NCI-H187 (cell line): ENCODE measurements at places on chromosomes 5 and 9.

GRCh38 chr9:2800394-2801179, 43.3 kb downstream of the PUM3 start:
- DNase-seq: no peak

- no peak for DNase-seq
Measured at GRCh38 chr5:82421119-82421518, 143.0 kb upstream of the RPS23 start.

DNA sequence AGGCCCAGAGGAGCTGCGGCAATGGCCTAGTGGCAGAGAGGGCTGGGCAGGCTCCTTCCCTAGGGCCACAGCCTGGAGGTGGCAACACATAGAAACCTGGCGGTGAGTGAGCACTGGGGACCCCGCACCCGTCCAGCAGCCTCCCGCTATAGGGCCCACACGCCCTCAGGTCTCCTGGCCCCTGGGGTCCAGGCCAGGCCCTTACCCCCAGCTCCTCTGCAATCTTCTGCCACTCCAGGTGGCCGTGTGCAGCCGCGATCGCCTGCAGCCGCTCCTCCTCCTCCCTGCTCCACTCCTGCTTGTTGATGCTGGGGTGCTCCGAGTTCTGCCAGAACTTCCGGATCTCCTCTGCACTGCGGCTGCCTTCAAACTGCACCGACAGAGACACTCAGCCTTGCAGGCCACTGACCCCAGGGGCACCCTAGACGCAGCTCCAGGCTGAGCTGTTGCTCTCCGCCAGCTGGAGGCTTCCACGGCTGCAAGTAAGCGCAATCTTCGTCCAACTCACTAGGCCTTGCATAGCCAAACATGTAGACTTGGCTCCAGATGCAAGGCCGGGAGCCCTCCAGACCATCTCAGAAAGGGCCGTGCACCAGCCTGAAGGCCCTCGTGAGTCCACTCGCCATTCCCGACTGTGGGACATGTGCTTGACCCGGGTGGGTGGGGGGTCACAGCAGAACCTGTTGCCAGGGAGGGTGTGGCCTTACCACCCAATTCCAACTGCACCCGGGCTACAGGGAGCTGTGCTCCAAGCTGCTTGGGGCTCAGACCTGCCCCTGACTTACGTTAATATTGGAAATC, 8.0 kb downstream of the SNAPC4 start:
- DNase-seq: no peak

- DNase-seq: no peak
Measured at GRCh38 chr5:55502759-55503158, 32.0 kb downstream of the PLPP1 start.

GRCh38 chr9:108703429-108703828, 152.4 kb downstream of the ACTL7B start:
- no peak for DNase-seq

GRCh38 chr9:124754289-124754688, 16.8 kb downstream of the NR6A1 start:
- no peak for DNase-seq

- DNase-seq: no peak
Measured at GRCh38 chr5:110440058-110440457, 286.4 kb downstream of the TMEM232 start.

DNA sequence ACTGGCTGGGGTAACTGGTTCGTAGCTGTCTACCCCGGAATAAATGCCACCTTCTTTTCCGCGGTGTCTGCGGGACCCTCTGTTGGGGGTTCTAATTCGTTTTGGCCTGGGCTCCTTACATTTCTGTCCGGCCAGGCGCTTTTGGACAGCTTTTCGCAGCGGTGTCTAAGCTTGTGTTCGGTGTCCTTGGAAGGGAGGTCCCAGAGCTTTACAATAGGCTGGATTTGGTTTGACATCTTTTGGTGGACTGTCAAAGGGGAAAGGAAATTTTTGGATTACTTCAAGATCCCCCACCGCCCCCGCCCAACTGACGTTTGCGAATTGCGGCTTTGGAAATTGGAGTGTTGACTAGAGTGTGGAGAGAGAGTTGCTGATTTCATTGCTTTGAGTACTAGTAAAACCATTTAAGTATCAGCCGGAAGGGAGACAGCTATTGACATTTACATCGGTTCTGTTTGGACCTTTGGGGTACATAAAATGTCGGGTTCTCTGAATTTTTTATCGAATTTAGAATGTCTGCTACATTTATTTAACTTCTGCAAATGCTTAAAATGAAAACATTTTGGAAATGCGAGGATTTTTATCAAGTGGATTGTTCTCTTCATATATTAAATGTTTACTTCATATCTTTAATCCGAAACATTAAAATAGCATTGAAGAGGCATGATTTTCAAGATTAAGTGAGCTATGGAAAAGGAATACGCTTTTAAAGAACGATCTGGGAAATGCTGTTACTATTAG, 4.7 kb upstream of the PURA start:
- DNase-seq: no peak

DNA sequence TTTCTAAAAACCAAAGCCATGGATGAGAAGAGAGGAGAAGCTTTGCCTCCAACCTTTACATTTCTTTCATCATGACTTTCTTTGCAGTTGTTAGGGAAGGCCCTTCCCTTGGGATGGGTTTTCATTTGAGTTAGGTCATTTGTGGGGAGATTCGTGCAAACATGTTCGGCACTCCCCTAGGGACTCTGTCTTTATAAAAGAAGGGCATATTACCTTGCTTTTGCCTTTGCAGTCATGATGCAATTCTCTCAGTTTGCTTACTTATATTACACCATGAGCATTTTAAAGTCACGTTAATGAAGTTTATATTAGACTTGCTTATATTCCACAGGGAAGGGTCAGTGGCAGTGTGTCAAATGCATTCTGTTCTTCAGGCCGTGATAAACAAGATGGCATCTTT, 289.3 kb upstream of the WWC1 start:
- DNase-seq: no peak

DNA sequence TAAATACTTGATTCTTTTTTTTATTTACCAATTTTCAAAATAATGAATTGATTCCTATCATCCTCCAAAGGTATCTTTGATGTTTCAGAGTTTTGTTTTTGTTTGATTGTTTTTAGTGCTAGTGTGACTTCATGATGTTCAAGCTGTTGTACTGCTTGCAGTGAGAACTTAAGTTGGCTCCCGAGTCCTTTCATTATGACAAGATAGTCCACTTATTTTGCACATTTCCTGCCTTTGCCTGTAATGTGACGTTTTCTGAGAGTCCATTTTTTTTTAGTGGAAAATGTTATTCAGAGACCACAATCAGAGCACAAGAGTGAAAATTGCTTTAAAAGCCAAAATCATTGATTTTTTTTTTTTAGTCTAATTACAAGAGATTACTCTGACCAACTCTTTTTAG, 60.1 kb upstream of the FCHO2 start:
- DNase-seq: no peak

DNA sequence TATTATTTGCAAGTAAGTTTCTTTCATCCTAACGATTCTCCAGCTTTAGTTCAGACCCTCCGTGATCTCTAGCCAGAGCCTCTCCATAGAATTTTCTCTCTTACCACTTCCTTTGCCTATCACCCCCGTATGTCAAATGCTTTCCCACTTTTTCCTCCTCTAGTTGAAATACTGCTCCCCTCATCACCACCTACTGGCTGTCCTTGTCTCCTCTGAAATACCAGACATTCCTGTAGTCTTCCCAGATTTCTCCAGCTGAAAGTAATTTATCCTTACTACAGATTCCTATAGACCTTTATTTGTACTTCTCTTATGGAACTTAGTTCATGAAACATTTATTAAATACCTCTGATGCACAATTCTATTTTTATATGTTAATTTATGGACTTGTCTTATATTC, 36.0 kb upstream of the GLIPR2 start:
- DNase-seq: no peak

DNA sequence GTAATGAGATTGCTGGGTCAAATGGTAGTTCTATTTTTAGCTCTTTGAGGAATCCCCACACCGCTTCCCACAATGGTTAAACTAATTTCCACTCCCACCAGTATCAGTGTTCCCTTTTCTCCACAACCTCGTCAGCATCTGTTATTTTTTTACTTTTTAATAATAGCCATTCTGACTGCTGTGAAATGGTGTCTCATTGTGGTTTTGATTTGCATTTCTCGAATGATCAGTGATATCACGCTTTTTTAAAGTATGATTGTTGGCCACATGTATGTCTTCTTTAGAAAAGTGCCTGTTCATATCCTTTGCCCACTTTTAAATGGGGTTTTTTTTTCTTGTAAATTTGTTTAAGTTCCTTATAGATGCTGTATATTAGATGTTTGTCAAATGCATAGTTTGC, 73.5 kb downstream of the MTAP start:
- DNase-seq: no peak

DNA sequence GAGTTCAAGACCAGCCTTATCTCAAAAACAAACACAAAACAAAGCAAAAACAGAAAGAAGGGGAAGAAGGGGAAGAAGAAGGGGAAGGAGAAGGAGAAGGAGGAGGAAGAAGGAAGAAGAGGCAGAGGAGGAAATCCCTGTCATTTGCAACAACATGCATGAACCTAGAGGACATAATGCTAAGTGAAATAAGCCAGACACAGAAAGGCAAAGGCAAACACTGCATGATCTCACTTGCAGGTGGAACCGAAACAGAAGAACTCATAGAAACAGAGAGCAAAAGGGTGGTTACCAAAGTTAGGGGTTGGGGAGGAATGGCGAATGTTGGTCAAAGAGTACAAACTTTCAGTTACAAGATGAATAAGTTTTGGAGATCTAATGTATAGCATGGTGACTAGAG, 135.4 kb downstream of the UGCG start:
- no peak for DNase-seq

DNA sequence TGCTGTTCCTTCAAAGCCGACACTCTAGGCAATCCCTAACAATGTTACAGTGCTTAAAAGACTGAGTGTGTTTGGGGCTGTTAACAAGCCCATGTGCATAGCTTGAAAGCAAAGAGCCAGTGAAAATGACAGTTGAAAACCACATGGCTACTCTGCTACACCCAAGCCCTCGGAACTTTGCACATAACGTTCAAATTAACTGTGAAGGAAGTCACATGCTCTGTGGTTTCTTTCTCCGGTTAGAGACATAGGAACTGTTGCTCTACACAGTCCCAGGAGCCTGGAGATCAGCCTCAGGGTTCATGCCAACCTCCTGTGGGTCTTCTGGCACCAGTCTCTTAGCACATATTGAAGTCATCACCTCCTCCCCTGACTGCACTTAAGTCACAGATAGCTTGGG, 51.1 kb downstream of the C9orf152 start:
- no peak for DNase-seq

DNA sequence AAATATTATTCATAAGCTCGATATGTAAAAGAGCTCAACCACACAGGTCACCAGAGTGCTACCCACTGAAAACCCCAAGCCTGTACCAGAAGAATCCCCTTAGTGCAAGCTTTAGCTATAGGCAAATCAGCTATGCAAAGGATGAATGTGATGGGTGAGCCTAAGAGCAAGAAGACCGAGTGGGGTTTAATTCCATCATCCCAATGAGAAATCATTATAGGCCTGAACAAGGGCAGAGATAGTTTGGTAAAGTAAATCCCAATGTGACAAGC, 21.8 kb downstream of the ELOVL7 start:
- DNase-seq: no peak

- DNase-seq: no peak
Measured at GRCh38 chr9:99259231-99259918, 37.3 kb downstream of the SEC61B start.

DNA sequence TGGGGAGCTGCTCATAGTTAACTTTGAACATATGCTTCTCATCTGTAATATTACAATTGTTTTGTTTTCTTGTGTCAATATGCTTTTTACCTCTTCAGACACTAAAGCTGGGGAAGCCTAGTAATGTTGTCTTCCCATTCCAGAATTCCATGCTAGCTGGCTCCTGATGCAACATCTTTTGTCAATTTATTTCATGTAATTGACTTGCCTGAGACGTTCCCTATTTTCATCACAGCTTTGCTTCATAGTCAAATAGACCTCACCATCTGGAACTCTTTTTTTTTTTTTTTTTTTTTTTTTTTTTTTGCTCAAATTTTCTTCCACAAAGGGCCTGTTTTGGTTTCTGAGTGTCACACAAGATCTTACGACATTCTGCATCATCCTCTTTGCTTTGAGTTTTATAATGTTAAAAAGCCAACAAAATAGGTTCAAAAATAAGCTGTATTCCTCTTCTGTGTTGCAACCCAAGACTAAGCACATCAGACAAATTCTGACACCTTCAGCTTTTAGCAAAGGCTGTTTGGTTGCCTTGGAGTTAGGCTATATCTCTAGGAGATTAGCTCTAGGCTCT, 235.2 kb downstream of the NR3C1 start:
- DNase-seq: no peak

GRCh38 chr5:31270396-31270795, 76.9 kb downstream of the CDH6 start:
- DNase-seq: no peak

DNA sequence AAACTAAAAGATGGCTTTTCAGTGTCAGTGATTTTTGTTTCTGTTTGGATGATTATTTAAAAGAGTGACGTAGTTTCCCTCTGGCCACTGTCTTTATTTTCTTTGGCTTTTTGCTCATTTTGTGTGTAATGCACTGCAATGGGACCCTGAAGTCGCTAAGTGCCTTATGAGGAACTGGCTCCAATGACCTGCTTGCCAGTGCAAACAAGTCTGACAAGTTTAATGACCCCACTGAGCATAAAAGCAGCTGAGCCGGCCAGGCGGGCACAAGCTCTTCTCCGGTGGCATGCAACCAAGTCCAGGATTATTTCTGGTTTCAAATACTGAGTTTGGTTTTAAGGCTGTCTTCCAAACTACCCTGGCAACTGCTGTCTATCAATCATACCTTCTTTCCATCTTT, 15.6 kb upstream of the GNA14 start:
- no peak for DNase-seq

GRCh38 chr5:136242136-136242535, 49.2 kb upstream of the SMIM32 start:
- DNase-seq: no peak

GRCh38 chr9:96413302-96414221, 4.6 kb downstream of the ZNF367 start:
- no peak for DNase-seq

DNA sequence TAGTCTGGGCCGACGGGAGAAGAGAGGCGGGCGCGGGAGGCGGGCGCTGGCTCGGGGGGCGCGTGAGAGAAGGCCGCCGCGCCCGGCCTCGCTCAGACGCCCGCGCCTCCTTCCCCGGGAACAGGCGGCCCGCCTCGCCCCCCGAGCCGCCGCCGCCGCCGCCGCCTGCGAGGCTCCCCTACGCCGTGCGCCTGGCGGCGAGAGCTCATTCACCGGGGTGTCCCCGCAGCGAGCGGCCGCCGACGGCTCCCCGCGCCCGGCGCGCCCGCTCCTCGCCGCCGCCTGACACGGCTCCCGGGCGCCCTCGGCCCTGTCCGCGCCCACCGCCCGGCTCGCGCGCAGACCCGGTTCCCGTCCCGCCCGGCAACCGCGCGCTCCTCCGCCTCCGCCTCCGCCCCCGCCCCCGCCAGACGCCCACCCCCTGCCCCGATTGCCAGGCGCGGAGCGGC, at the start of gene GNAQ:
Gene GNAQ (minus strand): TSS at position 368 of the 449 bp plus-strand sequence. CDS start 576 bp downstream, outside the sequence.
- no peak for DNase-seq

- no peak for DNase-seq
Measured at GRCh38 chr5:121793791-121794190, 57.9 kb upstream of the FTMT start.

- DNase-seq: no peak
Measured at GRCh38 chr5:173873306-173873922, 14.7 kb upstream of the CPEB4 start.

GRCh38 chr5:114006582-114006981, 355.3 kb upstream of the KCNN2 start:
- DNase-seq: no peak
